ENCODE measurements at places on chromosomes 2 and 18.

DNA sequence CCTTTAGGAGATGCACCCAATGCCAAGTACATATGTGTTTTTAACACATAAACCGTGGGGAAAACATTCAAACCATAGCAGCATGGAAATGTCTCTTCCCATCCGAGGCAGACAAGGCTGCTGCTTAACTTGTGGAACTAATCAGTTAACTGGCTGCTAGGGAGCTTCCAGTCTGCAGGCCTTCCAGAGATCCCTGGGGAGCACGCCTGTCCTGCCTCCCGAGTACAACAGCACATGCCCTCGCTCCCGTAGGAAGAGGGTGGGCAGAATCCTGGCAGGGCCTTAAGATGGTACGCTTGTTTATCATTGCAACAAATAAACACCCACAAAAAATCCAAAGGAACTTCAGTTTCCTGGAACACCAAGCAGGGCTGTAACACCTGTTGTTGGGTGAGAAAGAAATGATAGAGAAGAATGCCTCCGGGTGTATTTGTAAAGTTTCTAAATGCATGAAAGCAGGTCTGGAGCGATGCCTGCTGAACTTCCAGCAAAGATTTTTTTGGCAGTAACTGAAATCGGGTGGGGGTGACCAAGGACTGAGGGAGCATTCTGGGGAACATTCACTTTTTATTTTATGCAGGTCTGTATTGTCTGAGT, 56.2 kb downstream of the EDAR start:
- DNase-seq = no peak

DNA sequence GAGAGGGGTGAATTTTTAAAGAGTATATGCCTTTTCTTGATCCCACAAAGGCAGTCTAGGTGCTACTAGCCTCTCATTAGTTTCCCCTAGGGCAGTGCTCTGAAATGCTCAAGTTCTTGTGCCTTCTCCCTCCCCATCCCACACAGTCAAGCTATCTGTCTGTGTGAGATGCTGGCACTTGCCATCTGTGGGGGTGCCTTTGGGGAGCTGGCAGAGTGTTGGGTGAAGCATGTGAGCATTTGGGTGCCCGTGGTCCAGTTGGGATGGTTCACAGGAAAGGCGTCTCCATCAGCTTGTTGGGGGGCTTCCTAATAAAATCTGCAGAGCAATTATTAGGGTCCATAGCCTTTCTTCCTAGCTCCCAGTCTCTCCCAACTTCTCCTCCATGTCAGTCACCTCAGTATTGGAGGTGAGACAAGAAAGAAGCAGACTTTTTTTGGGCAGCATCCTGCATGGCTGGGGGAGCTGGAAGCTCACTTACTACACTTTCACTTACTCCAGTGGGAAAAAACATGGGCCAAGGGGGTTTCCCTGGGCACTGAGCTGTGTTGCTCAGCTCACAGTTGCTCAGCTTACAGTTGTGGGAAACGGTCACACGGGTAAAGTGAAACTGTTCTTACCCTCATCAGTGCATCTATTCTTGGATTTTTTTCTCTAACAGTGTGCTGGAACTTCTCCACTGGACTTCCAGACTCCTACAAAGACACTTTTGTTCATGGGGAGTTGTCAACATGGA, 29.3 kb downstream of the COLEC11 start:
- no peak for DNase-seq

DNA sequence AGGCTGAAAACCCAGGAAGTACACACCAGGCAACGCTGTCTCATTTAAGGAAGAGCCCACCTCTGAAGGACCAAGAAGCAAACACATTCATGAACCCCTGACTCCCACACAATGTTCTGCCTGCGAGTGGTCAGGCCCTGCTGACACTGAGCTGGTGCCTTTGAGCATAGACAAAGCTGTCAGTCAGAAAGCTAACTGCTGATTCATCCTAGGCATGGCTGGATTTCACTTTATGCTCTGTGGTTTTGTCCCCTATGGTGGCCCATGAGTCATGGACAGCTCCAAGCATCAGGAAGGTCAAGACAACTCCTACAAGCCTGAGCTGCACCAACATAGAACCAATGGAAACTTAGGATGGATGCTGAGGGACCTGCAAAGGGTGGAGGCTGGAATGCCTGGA, 78.9 kb downstream of the UXS1 start:
- no peak for DNase-seq

GRCh38 chr2:74873012-74873665, 39.2 kb downstream of the HK2 start:
- no peak for DNase-seq

- no peak for DNase-seq
These were observed 58.8 kb downstream of the NEDD4L start for GRCh38 chr18:58102875-58103274.

DNA sequence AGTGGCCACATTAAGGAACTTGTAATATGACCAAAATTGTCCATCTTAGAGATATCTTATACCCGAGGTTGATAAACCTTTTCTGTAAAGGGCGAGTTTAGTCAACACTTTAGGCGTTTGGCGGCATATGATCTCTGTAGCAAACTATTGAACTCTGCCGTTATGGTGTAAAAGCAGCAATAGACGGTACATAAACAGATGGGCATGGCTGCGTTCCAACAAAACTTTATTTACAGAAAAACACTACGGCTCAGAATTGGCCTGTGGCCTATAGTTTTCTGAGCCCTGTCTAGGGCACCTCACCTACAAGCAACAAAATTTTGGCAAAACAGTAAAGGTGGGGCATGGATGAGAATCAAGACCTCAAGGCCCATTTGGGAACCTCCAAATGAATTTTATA, 121.9 kb upstream of the HAAO start:
- DNase-seq = no peak

DNA sequence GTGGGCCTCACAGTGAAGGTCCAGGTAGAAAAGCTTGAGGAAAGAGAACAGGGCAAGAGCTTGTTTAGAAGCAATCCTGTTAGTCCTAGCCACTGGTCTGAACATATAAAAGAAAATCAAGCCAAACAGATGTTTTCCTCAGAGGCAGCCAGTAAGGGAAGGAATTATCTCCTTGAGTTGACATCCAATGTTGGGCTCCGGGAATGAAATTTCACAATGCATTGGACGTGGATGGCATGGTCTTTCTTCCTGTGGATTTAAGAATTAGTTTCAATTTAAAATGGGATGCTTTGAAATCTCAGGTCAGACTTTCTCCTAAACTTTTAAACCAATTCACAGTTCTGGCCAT, 92.1 kb downstream of the ACKR3 start:
- DNase-seq = no peak

- no peak for DNase-seq
These were observed 36.8 kb downstream of the KCTD1 start for GRCh38 chr18:26511339-26512071.

GRCh38 chr2:196489371-196489770, 150.1 kb upstream of the CCDC150 start:
- DNase-seq = no peak

DNA sequence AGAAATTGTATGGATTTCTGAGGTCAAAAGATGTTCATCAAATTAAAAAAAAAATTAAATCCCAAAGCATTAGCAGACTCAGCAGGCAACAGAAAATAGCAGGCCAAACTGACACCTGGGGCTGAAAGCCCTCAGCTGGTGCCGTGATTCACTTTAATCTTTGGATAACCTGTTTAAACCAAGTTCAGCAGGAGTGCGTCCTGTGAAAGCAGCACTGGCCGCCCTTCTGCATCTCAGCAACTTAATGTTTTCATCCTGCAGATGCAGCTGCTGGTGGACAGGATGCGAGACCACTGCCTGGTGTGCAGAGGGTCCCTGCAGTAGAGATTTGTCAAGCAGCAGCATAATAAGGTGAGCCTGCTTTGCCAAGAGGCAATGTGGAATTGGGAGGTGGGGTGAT, 41.2 kb downstream of the CCDC68 start:
- no peak for DNase-seq

- no peak for DNase-seq
These were observed 95.1 kb downstream of the ALPK2 start for GRCh38 chr18:58533766-58534165.

- DNase-seq = no peak
These were observed 275.6 kb upstream of the ID2 start for GRCh38 chr2:8406271-8406670.

- no peak for DNase-seq
These were observed 5.8 kb upstream of the PEX13 start for GRCh38 chr2:61011678-61012077.

- no peak for DNase-seq
These were observed 179.9 kb downstream of the RPIA start for GRCh38 chr2:88871336-88871735.

Data from left colon (tissue), 2 donors.